GM19239 (cell line): ENCODE measurements at places on chromosomes 11 and 22.

DNA sequence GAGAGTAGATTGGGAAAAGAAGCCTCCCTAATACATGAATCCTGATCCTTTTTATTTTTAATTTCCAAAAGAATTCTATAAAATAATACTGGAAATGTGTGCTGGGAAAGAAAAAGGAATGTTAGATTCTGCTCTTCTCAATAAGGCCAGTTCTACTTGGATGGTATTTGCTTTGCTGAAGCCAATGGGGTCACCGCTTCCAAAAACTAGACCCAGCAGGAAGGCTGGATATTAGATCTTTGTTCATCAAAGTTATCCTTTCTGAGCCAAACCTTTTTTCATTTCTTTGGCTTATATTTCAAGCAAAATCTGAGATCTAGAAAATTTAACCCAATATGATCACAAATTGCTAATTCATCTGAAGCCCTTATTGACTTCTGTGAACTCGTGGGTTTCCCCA lies 41.4 kb downstream of the SCUBE2 start:
- no peak for DNase-seq

GRCh38 chr11:73295241-73295995 lies 12.7 kb upstream of the ARHGEF17 start:
- peak; percentile 70 for DNase-seq

DNA sequence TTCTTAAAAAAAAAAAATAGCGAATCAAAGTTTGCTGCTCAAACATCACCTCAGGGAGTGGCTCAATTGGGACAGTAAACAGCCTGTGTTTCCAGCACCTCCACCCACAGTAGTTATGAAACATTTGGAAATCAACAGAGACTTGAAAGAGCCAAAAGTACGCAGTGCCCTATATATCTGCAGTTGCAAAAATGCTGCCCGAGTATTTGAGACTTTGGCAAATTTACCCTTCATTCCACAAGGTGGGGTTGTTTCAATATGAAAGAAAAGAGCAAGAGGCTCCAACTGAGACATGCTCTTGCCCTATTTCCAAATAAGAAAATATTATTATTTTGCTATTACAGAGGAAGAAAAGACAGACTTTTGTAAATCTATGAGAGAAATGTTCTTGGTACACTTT lies 851.1 kb upstream of the RAG2 start:
- no peak for DNase-seq

DNA sequence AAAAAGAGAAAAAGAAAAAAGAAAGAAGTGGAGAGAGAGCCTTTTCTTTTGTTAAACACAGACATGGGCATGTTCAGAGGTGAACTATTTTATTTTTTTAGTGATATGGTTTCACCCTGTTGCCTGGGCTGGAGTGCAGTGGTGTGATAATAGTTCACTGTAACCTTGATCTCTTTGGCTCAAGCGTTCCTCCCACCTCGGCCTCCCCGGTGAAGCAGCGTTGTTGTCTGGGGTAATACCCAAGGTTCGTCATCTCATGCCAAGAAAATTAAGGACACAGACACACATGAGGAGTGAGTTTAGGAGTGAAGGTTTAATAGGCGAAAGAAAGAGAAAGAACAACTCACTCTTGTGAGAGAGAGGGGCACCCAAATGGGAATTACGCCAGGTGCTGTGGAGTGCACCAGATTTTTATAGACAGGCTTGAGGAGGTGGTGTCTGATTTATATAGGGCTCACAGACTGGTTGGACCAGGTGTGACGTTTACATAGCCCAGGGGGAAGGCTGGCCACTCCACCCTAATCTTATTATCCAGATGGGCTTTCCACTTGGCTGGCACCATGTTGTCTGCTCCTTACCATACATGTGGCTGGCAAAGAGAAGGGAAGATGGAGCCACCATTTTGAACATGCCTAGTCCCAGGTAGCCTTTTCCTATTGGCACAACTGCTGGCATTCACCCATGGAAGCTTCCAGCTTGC lies 42.3 kb downstream of the GRAMD1B start:
- no peak for DNase-seq

GRCh38 chr11:403021-403760 lies 9.2 kb downstream of the PKP3 start:
- no peak for DNase-seq

DNA sequence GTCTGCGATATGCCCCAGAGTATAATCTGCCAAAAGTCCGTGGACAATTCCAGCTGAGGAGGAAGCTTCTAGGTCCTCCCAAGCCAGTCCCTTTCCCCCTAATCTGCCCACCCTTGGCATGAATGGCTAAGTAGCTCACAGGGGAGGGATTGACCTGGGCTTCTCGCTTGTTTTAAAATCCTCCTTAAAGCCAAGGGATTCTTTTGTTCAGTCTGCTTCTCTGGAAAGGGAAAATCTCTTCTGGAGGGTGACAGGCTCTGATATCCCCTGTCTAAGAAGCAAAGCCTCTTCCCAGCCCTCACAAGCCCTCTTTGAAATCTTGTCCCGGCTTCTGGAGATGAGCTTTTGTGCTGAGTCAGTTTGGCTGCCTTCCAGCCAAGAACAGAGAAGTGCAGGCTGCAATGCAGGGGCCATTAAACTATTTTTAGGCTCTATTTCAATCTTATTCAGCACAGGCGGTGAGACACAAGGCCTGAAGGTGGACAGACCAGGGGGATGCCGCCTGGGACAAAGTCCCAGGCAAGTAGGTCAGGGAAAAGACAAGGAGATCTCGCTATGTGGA lies 23.9 kb downstream of the NEFH start:
- DNase-seq = no peak

DNA sequence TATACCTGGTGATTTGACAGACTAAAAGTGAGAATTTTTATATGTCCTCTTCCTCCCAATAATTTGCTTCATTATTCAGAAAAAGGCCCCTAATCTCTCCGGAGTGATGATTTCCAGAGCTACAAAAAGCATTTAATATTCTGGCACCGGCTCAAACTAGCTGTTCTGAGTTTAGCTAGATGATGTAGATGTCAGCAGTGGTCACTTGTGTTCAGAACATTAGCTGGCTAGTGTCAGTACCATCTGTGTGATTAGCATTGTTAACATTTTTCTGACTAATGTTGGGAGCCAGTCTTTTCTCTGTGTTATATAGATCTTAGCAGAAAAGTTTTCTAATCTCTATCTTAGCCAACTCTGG lies 68.7 kb upstream of the RRM1 start:
- DNase-seq = no peak

GRCh38 chr11:18193010-18193409 lies 20.4 kb downstream of the MRGPRX4 start:
- DNase-seq = no peak

GRCh38 chr11:5596607-5597201 lies at the start of gene TRIM6:
Gene TRIM6 (plus strand): TSS chr11:5596637. CDS start chr11:5596898, 261 bp downstream.
- DNase-seq = peak; percentile 12

DNA sequence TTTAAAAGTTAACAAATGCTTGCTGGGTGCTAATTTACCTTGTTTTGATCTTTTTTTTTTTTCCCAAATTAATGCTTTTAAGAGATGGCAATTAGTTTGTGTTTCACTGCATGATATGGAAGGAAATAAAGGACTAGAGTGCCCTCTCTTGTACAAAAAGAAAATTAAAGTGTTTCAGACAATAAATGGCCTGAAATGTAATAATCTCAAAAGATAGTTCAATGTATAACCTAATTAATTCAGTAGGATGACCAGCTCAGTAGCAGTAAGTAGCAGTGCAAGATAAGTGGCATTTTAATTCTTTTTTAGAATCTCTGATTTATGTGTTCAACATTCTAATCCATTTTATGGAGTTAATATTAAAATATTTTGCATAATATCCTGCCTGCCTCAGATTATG lies 39.9 kb upstream of the MYO18B start:
- no peak for DNase-seq

GRCh38 chr11:126862664-126863243 lies 137.8 kb downstream of the KIRREL3 start:
- DNase-seq = no peak

DNA sequence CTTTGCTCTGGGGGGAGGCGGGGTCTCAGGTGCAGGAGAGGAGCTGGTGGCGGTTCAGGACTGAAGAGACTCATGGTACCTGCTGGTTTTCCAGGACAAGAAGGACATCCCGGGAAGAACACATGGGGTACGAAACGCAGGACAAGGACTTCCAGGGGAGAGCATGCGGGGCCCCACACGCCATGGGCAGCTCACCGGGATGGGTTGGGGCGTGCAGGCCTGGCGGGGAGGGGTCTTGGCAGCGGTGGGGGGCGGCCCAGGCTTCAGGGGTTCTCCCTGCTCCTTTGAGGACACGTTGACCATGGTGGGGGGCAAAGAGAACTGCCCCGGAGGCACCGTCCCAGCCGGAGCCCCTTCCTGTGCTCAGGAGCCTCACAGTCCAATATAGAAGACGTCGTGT lies 673.2 kb downstream of the BRD1 start:
- no peak for DNase-seq

GRCh38 chr22:28424427-28425080 lies 255.1 kb downstream of the TTC28 start:
- DNase-seq = no peak

DNA sequence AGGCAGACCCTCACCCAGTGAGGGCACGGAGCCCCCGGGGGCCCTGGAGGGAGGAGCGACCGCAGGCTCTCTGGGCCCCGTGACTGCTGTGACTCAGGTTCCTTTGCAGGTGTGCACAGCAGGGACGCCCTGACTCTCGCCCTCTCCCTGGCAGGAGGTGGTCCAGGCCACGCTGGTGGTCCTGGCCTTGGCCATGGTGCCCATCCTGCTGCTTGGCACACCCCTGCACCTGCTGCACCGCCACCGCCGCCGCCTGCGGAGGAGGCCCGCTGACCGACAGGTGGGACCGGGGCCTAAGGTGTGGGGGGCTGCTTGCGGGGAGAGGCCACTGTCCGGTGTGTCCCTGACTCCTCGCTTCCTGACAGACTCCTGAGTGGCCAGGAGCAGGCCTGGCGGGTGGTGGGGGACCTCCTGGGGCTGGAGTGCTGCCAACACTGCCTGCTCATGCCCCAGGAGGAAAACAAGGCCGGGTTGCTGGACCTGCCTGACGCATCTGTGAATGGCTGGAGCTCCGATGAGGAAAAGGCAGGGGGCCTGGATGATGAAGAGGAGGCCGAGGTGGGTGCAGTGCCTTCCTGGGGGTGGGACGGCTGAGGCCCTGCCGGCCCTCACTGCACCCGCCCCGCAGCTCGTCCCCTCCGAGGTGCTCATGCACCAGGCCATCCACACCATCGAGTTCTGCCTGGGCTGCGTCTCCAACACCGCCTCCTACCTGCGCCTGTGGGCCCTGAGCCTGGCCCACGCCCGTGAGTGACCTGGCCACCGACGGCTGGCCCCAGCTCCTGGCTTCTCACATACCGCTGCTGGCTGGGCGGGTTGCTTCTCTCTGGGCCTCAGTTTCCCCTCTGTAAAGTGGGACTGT lies 10.9 kb downstream of the TCIRG1 start:
- no peak for DNase-seq

DNA sequence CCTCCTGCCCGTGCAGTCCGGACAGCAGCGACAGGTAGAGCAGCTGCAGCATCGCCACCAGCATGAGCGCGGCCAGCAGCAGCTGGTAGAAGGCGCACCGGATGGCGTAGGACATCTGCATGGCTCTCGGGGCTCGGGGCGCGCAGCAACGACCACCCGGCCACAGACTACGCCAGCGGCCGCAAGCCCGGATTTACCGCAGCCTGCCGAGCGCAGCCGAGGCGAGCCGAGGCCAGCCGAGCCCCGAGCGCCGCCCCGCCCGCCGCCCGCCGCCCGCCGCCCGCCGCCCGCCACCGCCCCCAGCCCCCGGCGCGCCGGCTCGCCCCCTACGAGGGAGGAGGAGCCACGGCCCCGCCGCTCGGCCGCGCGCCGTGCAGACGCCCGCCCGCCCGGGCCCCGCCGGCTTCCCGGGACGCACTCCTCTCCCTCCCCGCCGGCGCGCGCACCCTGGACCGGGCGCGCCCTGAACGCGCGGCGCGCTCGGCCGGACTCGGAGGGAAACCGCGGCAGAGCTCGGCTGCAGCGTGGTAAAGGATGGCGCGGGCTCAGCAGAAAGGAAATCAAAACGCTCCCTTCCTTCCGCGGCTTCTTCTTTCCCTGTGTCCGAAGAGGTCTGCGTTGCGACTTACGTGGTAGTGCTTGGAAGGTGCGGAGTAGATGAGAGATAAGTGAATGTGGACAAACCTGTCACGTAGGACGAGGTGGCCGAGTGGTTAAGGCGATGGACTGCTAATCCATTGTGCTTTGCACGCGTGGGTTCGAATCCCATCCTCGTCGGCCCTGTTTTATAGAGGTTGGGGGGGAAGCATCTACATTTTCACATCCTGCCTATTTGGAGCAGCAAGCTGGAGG lies at the start of gene B4GAT1:
Gene B4GAT1, minus strand, starts transcription at position 205 of the 852 bp plus-strand sequence. Its CDS starts 84 bp downstream, at position 121.
- DNase-seq = no peak

GRCh38 chr11:63985812-63986155 lies 454 bp upstream of the OTUB1 start:
- DNase-seq = no peak

- no peak for DNase-seq
Measured at GRCh38 chr22:29481265-29482000, 1.4 kb downstream of the NEFH start.

DNA sequence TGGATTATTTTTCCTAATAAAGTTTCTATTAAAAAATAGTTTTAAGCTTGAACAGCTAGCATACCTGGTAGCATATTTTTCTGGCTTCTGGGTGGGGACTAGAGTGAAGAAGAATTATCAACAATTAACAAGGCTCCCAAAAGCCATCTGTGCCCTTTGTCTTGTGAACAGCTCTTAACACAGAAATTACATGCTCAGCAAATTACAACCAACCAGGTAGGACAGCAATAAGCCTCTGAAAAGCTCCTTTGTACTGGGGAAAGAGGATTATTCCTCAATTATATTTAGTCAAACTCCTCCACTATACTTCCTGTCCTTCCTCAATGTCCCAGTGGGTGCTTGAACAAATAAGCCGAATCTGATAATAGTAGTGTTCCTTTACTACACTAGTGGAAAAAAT lies 162.8 kb downstream of the RAB38 start:
- DNase-seq = no peak

DNA sequence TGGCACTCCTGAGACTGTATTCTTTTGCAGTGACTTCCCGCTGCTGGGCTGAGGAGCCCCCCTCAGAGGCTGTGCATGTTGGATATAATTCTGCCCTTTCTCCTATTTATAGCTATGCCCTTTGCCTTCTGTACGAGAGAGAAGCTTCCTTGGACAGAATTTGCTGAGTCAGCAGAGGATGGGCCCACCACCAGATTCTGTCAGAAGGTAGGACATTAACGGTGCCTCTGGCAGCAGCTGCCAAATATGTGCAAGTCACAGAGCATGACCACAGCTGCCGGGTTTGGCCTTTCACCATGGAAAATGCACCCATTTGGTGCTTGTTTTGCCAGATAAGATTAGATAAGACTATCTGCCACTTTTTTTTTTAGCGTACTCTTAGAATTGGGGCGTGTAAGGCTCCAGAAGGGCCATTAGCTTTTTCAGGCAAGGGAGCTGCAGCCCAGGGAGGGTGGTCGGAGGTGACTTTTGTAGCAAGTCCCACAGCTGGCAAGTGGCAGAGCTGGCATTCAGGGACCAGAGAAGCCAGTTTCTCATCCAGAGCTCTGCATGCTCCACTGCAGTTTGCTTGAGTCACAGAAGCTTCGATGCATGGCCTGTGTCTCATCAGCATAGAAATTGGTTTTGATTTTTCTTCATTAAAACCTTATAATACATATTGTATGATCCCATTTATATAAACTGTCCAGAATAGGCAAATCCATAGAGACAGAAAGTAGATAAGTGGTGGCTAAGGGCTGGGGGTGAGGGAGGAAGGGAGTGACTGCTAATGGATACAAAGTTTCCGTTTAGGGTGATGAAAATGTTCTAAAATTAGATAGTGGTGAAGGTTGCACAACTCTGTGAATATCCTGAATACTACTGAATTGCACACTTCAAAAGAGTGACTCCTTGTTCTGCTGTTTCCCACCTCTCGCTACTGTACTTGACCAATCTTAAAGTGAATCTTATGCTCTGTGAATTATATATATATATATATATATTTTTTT lies 15.8 kb downstream of the UPB1 start:
- DNase-seq = no peak
